Activated T-cell treated with anti-CD3 and anti-CD28 coated beads for 24 hours (primary cell): ENCODE measurements at places on chromosomes 1 and 21.

DNA sequence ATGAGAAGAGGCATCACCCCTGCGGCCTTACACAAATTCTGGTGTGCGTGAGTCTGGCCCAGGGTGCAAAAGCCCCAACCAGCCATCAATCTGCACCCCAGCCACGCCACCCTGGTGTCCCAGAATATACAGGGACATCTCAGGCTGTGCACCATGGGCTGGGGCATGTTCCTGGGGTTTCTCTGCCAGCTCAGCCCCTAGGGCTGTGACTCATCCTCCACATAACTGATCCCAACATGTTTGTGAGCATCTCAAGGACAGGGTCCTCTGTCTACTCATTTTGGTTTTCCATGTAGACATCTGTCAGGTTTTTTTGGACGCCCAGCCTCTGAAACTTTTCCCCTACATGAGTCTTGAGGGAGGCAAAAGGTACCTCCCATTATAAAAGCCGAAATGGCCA, 511 bp downstream of the ZNF683 start:
- DNase-seq: no peak

DNA sequence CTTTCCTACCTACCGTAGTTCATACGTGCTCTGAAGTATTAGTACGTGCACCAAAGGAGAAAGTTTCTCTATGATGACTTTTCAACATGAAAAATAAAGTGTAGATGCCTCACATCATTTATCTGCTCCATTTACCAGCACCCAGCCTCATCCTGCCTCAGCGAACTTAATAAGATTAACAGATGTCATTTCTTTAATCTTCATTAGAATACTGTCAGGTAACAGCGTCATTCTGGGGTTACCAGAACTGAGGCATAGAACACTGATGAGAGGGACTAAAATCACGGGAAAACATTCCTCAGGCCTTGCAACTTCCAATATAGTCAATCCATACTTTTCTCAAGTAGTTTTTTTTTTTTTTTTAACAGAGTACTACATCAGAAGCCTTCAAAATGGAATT, 43.2 kb upstream of the DISC1 start:
- DNase-seq: no peak

- DNase-seq: no peak
These were observed 76.3 kb downstream of the RUSC1 start for GRCh38 chr1:155396874-155397476.

GRCh38 chr1:111733992-111734341, 5.2 kb downstream of the INKA2 start:
- DNase-seq: no peak

DNA sequence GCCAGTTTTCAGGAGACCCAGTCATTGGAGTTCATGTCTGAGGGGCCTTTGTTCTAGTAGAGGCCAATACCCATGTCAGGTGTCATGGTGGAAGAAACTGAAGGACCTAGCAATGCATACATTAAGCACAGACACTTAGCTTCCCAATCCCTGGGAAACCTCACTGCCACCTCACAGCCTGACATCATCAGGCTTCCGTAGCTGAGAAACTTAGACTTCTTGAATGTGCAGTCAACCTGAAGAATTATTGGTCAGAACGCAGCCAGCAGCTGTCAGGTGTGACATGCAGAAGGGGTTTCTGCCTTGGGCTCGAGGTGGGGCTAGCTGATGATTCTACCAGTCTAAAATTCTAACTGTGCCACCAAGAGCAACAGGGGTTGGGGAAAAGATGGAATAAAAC, 1.9 kb upstream of the ITPKB start:
- no peak for DNase-seq

DNA sequence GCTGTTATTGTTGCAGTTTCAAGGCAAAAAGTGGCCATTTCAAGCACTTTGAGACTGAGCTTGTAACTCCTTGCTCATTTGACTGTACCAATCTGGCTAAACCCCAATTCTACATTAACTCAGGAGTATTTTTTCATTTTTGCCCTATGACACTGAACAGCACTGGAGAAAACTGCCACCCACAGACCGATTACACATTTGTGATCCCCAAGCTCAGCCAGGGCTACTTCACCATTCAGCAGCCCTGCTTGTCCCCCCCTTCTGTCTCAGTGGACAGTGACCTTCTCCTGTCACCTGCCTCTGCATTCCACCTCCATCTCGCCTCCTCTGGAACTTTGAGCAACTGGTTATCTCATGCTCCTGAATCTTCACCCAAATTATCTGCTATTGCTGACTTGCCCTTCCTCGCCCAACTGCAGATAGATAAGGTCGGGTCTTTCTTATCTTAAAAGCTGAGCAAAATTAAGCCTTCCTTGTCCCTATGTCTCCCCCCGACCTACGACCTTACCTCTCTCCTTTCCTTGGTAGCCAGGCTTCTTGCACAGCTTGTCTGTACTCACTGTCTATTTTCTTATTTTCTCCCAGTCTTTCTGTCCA, 25.3 kb downstream of the SPATA46 start:
- DNase-seq: no peak

- no peak for DNase-seq
These were observed 58.9 kb upstream of the LRRC8D start for GRCh38 chr1:89761901-89762300.

GRCh38 chr21:39098696-39099200, 84.5 kb downstream of the PSMG1 start:
- DNase-seq: no peak

GRCh38 chr1:3074800-3075199, 5.8 kb downstream of the PRDM16 start:
- no peak for DNase-seq

DNA sequence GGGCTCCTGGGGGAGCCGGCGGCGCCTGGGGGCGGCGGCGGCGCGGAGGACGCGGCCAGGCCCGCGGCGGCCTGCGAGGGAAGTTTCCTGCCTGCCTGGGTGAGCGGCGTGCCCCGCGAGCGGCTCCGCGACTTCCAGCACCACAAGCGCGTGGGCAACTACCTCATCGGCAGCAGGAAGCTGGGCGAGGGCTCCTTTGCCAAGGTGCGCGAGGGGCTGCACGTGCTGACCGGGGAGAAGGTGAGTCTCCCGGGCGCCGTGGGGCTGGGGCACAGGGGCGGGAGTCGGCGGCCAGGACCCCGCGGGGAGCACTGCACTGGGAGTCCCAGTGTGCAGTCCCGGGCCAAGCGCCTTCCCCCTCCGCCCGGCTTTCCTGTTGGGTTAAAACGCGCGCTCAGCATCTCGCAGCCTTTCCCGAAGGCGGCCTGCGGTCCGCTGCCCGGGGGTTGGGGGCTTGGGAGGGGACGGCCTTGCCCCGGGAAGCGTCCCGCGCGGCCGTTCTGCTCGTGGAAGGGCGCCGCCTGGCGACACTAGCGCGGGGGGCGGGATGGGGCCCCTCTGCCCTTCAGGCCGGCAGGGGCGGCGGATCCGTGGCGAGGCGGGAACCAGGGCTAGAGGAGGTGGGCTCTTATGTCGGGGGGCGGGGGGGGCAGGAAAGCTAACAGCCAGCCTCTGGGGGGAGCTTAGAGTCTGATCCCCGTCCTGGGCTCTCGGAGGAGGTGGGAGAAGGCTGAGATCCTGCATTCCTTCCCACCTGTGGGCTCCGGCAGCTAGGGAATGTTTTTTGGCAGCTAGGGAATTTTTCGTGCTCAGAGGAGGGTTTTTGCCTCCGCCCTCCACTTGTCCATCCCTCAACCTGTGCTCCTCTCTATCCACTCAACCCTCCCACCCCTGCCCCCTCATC, 1.1 kb downstream of the HUNK start:
- peak; percentile 9 for DNase-seq

DNA sequence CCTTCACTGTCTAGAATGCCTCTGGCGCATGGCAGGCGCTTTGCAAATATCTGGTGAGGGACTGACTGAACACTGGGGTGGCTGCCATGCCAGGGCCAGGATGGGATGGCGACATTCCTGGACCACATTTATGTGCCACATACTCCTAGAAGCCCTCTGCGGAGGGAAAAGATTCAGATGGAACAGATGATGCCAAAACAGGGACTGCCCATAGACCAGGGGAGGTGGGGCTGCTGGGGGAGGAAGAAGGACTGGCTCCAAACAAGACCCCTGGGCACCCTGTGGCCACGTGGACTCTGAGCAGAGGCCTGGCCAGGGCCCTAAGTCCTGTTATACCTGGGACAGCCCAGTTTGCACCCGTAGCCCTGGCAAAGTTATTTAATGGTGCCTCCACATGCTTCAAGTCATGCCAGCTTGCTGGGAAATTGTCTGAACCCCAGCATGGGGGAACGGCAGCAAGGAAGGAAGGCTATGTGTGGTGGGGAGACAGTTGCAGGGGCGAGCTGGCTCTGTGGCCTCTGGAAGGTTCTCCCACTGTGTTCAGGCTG, 44.1 kb downstream of the UMODL1 start:
- DNase-seq: no peak
